ENCODE measurements at places on chromosomes 12 and 14.

DNA sequence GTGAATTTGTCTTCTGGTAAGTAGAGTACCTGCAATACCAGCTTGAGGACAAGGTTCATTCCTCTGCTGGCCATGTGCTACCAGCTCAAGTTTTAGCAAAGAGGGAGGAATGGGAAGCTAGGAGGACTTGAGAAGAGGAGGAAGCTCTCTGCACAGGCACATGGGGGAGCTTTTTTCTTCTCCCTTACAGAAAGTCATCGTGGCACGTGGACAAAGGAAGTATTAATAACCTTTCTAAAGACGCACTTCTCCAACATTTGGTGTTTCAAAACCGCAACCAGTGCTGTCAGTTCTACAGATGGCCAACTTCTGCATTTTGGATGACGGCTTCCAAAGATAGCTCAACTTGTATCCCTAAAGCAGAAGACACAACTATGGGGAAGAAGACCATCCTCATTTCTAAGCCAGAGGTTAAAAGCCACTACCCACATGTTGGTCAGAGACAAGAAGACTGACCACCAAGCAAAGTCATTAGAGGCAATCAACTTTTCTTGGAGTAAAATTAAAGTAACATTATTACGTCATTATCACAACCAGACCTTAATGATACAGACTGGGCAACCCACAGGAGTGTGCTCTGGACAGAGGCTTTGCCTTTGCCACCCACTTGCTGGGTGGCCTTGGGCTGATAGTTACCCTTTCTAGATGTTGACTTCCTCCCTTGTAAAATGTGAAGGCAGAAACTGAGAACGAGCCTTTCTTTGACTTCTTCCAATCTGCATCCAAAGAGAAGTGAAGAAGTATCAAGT, 12.3 kb upstream of the TMED10 start:
- no peak for DNase-seq

- no peak for DNase-seq
Measured at GRCh38 chr14:91366749-91367148, 50.9 kb downstream of the CCDC88C start.

GRCh38 chr14:32633224-32633859, 304.2 kb downstream of the AKAP6 start:
- DNase-seq = no peak

DNA sequence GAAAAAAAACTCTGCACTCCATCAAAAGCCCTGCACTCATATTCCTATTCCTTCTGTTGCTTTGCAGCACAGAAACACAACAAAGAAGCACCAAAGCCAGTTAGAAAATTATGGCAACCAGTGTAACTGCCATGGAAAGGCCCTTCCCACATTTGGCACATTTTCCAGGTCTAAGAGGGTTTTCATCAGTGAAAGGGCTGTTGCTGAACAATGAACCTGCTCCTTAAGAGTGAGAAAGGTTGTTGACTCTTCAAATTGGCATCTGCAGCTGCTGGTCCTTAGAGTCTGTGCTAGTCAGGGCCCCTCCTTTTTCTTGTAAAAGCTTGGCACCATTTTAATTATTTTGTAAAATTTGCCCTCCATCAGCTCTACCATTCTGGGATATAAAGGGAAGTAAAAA, 378.7 kb upstream of the KITLG start:
- DNase-seq = no peak

DNA sequence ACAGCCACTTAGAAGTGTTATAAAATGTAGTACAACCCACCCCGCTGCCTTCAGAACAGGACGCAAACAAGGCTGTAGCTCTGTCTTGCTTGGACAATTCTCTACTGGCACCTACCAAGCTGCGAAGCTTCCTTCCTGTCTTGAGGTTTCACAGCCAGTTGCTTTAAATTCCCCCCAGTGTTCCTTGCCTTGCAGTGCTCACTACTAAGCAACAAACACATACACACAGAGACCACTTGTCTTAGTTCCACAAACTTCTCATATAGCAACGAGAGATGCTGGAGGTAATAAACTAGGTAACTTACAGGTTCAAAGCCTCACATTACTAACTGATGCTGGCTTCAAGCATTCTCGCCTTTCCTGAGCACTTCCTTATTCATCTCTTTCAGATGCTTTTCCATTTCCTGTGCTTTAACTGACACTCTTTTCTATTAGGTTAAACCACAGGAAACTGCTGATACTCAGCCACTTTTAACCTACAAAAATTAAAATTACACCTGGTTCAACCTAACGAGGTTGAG, 91.5 kb upstream of the PTGDR start:
- no peak for DNase-seq

- DNase-seq = no peak
Measured at GRCh38 chr12:563787-564298, 99.4 kb downstream of the NINJ2 start.

DNA sequence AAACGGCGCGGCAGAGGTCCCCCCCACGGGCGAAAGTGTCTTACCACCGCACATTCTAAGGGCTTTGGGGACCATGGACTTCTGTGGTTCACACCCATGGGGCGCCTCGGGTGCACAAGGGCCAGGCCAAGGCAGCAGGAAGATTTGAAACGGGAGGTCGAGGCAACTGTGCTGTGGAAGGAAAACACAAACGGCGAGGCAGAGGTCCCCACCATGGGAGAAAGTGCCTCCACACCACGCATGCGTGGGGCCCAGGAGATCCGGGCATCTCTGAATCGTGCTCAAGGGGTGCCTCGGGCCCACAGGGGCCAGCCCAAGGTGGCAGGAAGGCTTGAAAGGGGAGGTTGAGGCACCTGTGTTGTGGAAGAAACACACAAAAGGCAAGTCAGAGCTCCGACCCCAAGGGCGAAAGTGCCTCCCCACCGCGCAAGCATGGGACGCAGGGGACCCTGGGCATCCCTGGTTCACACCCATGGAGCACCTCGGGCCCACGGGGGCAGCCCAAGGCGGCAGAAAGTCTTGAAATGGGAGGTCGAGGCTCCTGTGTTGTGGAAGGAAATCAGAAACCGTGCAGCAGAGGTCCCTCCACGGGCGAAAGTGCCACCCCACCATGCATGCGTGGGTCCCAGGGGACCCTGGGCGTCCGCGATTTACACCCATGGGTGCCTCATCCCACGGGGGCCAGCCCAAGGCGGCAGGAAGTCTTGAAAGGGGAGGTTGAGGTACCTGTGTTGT, 371.0 kb downstream of the ALG10 start:
- no peak for DNase-seq

- DNase-seq = no peak
Measured at GRCh38 chr14:90649557-90650135, 166.6 kb downstream of the TTC7B start.

- DNase-seq = no peak
Measured at GRCh38 chr12:128807161-128807724, 16.5 kb downstream of the SLC15A4 start.

GRCh38 chr12:124485371-124485770, 82.0 kb downstream of the NCOR2 start:
- no peak for DNase-seq

DNA sequence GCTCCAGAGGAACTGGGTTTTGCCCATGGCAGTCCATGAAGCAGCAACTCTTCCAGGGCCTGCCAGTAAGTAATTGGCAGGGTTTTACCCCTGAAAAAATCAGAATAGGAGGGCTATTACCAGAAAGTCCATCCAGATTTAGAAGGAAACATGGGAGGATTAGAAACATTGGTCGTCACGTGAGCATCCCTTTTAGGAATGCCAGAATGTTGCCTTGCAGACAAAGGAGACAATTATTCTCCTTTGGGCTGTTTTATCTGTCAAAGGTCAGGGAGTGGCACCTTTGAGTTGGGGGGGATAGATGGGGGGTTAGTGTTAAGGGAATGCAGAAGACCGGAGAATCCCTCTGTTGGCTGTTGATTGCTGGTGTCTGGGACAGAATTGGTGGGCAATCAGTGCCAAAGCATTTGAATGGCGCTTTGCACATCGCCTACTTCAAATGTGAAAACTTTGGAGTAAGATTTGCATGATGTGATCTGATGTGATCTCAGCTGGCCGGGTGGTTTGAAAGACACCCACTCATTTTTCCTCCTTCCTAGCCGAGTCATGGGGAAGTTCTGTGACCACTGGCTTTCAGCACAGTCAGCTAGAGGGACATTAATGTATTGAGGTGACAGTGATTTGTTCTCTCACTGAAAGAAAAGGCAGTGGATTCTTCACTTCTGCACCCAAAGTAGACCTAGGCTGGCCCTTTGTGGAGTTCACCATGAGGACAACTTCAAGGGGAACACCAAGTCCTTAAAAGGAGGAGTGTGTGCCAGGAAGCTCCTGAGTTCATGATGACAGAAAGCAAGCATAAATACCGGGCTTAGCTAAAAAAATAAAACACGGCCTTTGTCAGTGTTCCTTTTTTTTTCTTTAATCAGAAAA, 31.4 kb downstream of the FLVCR2 start:
- no peak for DNase-seq

All from stimulated activated CD4-positive, alpha-beta T cell treated with anti-CD3 and anti-CD28 coated beads, Interleukin-2, amount 100 ng/mL, for 4 hours (primary cell).